ENCODE measurements at places on chromosomes 2 and 18.

DNA sequence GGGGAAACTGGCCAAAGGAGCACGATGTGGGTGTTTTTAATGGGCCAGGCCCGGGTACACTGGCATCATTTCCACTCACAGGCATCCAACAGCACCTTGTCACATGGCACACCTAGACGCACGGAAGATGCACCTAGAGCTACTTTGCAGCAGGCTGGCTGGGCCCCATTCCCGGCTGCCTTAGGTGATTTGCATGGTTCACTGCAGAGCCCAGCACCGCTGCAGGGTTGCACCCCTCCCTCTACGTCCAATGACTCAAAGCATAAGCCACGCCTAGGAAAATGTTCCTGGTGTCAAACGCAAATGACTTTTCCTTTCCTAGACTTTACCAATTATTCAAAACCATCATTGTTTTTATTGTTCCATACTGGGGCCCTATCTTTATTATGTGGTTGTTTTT is 222.9 kb downstream of the EIPR1 start:
- DNase-seq = no peak

DNA sequence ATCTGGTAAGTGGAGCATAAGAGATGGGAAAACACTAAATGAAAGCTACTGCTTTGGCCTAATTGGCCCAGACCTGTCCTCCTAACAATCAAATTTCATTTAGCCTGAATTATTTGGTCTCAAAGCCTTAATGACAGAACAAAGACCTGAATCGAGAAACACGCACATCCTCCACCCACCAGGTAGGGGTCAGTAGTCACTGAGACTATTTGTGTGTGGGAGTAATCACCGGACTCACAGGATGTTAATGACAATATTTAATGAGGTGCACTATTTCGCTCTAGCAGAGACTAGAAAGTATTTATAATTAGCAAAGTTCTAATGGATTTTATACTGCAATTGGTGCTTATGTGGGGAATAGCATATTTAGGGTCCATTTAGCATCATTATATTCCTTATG is 68.1 kb downstream of the RBM43 start:
- no peak for DNase-seq

DNA sequence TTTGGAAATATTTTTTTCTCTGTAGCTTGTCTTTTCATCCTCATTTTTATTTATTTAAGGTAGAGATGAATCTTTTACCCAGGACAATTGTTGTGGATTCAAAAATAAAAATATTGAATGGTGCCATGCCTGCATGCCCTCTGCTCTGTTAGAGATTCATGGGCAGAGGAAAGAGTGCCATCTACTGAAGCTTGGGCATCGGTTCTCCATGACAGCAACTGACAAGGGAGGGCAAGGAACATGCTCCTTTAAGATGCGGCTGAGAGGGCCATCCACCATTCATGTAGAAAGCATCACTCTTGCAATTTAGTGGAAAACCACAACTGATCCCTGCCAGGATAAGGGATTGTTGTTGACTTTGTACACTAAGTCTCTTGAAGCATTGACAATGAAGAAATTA is 79.9 kb downstream of the PARD3B start:
- no peak for DNase-seq

DNA sequence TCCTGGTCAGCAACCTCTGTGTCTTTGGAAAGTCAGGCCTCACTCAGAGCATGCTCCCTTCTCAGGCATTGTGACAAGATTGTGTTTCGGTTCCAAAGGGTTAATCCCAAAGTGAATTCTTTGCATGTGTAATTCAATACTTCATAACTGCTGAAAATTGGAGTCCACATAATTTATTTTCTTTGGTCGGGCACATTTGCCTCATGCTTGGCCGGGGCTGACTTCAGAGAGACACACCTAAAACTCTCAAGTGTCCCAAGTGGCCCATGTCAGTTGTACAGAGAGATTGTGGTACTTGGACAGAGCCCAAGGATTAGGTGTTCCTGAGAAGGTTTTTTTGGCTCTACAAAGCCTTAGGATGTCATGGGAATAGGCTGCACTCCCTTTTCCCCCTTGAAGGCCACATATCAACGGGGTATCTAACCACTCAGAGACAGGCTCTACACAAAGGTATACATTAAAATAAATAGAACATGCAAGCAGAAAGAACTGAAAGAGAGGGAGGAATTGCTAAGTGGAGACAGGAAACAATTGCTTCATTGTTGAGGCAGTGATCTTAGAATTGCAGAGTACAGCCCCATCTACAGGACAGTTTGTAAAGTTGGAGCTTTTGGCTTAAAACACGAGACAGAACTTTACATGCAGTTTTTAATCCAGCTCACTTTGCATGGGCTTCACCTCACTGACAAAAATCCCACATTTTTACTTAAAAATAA is 1232.3 kb upstream of the ZEB2 start:
- peak; percentile 91 for DNase-seq

DNA sequence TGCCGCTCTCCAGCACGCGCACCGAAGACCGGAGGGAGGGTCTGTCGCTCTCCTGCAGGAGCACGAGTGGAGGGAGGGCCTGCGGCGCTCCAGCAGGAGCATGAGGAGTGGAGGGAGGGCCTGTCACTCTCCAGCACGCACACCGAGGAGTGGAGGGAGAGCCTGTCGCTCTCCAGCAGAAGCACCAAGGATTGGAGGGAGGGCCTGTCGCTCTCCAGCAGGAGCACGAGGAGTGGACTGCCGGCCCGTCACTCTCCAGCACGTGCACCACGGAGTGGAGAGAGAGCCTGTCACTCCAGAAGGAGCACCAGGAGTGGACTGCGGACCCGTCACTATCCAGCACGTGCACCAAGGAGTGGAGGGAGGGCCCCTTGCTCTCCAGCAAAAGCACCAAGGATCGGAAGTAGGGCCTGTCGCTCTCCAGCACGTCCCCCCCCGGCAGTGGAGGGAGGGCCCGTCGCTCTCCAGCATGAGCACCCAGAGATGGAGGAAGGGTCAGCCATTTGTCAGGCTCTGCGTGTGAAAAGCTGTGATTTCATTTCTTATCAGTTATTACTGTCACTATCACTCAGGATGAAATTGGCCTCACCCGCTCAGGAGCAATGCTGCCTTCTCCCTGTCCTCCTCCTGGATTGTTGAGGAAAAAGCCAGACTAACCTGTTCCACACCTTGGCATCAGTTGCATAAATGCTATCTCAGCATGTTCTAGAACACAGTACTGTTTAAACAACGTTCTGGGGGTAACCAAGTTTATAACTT is 35.9 kb downstream of the ADI1 start:
- peak; percentile 81 for DNase-seq

DNA sequence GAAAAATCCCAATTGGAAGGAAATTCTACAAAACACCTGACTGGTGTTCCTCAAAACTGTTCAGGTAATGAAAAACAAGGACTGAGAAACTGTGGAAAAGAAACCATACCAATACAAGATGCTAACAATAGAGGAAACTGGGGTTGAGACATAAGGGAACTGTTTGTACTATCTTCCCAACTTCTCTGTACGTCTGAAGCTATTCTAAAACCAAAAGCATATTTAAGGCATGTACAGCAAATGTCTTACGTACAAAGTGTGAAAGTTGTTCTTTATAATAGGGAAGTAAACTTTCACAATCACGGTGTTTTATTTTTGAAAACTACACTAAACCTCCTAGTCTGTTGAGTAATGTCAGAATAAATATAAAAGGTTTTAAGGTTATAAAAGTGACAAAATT is 776.1 kb upstream of the RAB6C start:
- no peak for DNase-seq

DNA sequence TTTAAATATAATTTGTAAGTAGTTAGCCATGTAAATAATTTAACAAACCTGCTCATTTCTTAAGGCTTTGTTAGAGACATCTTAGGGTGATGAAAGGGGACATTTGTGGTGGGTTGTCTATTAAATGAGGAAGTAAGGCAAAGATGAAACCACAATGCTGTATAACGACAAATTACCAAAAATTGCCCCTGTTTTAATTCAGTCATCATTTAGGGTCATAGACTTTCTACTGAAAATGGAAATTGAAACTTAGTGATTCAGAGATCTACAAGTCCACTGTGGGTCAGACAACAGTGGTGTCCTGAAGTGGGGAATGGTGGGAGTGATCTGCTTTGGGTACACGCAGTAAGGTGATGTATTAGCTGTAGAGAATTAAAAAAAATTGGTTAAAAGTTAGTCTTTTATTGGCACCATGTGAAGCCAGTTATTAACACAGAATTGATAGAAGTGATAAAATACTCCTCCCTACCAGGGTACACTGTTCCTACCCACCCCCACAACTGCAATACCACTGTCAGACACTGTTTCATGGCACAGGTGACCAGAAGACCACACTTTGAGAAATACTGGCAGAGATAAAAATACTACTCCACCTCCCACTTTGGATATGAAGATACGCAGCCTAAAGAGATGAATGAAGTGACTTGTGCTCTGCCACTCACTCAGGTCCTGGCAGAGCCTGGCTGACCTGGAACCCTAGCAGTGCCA is 13.4 kb downstream of the CERS6 start:
- DNase-seq = no peak

GRCh38 chr18:72197591-72197990 is 346.6 kb downstream of the CBLN2 start:
- no peak for DNase-seq

DNA sequence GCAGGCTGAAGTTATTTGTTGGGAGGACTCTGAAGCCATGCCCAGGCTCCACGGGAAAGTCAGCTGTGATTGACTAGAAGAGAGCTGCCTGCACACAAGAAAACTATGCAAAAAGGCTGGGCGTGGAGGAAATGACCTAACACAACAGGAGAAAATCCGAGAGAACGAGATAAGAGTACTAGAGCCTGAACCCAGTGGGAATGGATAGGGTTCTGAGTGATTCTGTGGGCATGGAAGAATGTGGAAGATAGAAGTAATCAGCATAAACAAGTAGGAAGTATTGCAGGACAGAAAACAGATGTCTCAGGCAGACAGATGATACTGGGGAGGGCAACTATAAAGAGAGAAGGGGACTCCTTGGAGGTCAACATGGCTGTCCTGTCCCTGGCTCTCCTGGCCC is 12.1 kb upstream of the COPS8 start:
- peak; percentile 94 for DNase-seq

DNA sequence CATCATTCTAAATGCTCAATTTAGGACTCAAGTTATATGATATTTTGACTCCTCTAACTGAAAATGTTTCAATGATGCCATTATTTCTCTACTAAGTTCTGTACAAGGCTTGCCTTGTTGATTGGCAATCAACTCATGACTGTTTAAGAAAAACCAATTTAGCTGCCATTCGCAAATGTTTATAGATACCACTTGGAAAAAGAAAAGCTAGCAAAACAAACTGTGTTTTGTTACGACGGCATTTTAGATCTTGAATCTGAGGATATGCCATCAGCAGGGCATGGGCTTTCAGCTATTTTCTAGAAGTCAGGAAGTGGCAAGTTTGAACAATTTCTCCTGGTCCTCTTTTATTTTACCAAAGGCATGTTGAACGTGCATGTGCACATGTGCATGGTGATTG is 65.3 kb downstream of the MREG start:
- no peak for DNase-seq

- no peak for DNase-seq
These were observed 31.1 kb downstream of the SERTAD2 start for GRCh38 chr2:64622443-64623241.

DNA sequence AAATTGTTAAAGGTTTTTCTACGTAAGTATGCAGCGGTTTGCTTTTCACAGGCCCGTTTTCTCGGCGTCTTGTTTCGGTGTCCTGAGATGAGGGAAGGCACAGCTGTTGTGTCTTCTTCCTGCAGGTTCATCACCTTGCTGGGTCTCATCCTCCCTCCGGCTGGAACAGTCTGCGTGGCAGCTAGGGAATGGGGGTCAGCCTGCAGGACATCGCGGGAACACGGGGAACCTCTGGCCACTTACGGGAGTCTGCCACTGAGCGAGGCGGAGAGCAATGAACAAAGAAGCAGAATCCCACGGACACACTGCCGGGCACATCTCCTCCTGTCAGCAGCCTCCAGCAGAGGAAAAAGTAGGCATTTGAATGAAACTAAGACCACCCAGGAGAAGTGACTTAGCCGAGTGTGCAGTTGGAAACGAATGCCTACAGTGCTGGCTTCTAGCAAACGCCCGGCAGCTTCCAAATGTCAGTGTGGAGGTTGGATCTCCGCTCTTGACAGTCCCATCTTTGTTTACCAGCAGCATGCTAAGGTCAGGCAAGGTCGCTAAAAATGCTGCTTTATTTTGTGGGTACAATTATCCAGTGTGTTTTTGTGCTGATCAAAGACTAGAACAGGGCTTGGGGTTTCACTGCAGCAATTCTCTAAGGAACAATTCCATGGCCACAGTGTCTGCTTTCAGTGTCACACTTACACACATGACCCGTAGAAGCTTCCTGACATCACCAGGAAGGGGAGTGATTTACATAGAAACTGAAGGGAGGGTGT is 109.8 kb upstream of the SEC11C start:
- no peak for DNase-seq

- DNase-seq = no peak
These were observed 155.0 kb upstream of the KCTD1 start for GRCh38 chr18:26703170-26703930.

GRCh38 chr2:28665041-28665704 is 86.5 kb upstream of the PPP1CB start:
- peak; percentile 74 for DNase-seq

- DNase-seq = no peak
These were observed 80.9 kb upstream of the TSPYL6 start for GRCh38 chr2:54336977-54337255.

DNA sequence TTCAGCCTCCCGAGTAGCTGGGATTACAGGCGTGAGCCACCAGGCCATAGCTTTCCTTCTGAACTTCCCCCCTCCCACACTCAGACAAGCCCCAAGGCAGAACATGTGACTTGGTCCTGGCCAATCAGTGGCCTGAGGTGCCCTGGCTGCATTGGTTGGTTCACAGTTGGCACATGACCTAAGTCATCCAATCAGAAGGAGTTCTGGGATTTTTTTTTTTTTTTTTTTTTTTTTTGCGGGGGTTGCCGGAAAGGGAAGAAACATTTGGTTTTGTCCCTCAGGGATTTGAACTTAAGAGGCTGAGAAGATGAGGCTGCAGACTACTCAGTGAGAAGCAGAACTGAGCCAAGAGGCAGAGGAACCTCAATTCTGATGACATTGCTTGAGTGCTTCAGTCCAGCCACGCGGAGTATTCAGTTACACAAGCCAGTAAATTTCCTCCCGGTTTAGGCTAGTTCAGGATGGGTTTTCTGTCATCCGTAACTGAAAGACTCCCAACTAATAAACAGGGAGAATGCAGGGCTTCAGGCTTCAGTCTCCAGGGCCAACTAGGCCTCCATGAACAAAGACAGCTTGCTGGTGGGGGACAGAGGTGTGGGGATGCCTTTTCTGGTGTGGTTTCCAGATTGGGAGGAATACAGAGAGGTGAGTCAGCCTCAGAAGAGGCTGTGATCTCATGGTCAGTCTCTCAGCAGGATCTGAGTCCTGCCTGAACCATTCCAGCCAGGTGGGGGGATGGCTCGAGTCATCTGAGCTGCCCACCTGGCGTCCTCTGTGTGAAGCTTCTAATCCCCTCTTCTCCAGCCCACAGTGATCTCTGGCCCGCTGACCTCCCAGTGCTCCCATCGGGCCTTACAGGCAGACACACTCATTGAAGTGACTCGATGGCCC is 9.2 kb downstream of the PTMA start:
- DNase-seq = peak; percentile 13

Data from fibroblast of villous mesenchyme (primary cell).